ENCODE measurements at places on chromosomes 4 and X.

GRCh38 chr4:124111411-124111810 lies 601.1 kb downstream of the ANKRD50 start:
- no peak for DNase-seq

DNA sequence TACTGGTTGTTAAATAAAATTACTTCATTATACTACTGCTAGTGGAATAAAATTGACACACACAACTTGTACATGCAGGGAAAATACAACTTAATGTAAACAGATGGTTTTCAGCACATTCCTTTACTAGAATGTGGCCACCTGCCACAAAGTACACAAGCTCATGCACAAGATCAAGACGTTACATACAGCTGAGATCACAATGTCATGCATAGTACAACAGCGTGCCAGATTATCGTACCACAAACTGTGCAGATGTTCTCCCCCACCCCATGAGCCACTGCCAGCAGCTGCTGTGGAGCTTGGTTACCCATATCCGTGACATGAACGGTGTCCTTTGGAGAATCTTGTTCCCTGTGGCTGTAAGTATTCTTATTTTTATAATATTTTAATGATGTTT lies 27.7 kb downstream of the FBXO8 start:
- no peak for DNase-seq

- DNase-seq = no peak
Observed at GRCh38 chr4:48205107-48205506, 64.5 kb downstream of the TEC start.

GRCh38 chrX:46693149-46693548 lies 65.8 kb downstream of the SLC9A7 start:
- no peak for DNase-seq
